ENCODE measurements at places on chromosomes 7 and 10.

- no peak for DNase-seq
Measured at GRCh38 chr10:81108516-81109199, 571.0 kb downstream of the SH2D4B start.

GRCh38 chr10:23155169-23155568, 36.9 kb upstream of the PTF1A start:
- no peak for DNase-seq

DNA sequence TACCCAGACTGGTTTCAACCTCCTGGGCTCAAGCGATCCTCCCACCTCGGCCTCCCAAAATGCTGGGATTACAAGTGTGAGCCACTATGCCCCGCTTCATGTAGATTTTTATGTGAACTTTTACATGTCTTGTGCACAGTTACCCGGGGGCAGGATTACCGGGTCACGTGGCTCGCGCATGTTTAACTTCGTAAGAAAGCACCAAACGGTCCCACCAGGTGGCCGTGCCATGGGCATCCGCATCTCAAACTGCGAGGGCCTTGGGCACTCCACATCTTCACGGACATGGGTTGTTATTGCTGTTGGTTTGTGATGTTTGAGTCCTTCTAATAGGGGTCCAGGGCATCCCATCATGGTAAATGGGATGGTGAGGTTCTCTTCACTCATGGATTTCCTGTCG, 636.6 kb upstream of the FOXK1 start:
- DNase-seq = no peak

DNA sequence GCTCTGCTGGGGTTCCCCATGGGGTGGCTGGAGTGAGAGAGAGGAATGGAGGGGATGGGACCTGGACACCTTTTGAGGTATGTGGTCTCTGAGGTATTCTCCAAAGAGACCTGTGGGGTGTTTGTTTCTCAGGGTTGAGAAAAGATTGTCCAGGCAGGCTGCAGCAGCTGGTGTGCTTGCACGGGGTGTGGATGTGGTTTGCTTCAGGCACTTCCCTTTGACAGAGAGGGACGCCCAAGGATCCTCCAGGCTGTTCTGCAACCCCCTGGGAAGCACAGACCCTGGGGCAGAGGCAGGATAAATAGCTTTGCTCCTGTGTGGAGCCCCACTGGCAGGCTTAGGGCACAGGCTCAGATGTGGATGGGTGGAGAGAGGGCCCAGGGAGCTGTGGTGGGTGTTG, 115.1 kb upstream of the AGK start:
- DNase-seq = no peak

DNA sequence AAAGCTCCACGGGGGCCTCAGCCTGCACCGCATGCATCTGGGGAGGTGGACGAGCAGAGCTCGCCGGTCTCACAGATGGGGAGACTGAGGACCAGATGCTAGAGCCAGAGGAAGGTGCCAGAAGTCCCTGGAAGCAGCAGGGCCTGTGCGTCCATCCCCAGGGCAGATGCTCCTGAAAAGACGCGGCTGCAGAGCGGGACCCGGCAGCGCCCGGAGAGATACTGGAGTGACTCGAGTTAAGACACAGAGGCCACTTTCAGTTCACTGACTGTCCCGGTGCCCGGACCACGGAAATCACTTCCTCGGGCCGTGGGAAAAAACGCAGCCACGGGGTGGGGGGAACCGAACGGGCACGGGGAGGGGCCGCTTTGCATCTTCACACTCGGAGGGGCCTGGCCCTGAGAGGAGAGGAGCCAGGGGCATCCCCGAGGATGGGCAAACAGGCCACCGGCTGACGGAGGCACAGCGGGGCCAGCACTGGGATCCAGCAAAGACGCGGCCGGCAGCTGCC, 85.4 kb downstream of the FOXL3 start:
- no peak for DNase-seq

DNA sequence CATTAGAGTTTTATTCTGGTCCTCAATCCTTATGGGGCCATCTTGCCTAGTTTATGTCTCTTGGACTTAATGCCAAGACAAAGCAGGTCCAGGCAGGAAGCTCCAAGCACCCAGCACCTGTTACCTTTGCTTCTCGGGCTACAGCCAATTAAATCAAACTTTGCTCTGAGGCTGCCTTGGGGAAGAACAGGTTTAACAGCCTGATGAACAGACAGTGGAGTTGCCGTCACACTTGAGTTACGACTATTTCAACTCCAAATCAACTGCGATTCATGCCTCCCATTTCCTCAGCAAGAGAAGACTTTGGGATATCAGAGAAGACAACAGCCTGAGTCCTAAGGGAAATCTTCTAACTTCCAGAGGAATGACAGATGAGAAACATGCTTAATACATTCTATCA, 62.2 kb downstream of the XPNPEP1 start:
- DNase-seq = peak; percentile 72

GRCh38 chr7:1502845-1503244, 1.3 kb downstream of the INTS1 start:
- no peak for DNase-seq

DNA sequence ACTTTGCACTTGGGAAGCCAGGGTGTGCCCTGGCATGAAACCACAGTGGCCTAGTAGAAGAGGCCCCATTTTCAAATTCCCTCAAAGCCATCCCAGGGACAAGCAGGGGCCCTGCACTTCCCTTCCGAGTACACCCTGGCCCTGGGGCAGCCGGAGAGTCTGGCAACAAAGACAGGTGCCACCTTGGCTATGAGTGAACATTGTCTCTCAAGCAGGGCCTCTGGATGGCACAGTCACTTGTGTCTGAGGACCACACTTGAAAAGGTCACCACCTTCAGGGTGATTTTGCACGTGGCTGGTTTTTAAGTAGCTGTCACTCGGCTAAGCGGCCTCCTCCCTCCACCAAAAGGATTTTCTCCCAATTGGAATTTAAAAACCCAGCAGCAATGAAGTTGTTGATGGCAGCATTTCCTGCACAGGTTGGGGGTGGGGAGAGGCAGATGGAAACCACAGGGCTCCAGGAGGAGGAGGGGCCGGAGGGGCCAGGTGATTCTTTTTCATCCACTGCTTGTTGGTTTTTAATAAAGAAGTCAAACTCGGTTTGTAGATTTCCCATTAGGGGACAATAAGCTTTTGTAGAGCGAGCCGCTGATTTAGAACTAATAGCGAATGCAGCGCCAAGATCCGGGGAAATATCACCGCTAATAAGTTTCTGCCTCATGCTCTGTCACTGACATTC, 33.9 kb downstream of the C10orf105 start:
- DNase-seq = no peak

Data from DMS 273 treated with DMSO at 0.1 percent for 48 hours (cell line).